ENCODE measurements at places on chromosomes 2 and 18.

GRCh38 chr18:79680100-79680879 is 687 bp downstream of the CTDP1 start:
- peak; percentile 11 for DNase-seq

- no peak for DNase-seq
Observed at GRCh38 chr2:37802899-37803379, 122.1 kb upstream of the RMDN2 start.

GRCh38 chr18:34158881-34159690 is 65.6 kb downstream of the NOL4 start:
- no peak for DNase-seq

DNA sequence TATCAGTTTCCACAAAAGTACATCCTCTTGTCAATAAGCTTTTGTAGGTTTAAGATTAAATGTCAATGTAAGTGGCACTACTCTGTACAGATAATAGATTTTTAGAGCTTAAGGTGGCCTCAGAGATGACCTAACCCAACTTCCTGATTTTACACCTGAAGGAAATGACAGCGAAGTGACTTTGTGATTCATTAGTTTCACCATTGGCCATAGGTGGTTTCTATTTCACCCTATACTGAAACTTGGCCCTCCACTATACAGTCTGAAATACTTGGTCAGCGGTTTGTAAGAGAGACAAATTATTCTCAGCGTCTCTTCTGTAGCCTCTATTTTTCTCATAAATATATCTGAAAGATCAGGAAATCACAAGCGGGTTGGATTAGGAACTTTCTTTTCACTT is 330.4 kb upstream of the FAM98A start:
- DNase-seq, result no peak

- DNase-seq, result no peak
Observed at GRCh38 chr2:149566652-149567051, 20.9 kb downstream of the MMADHC start.

GRCh38 chr2:119486886-119487285 is 37.4 kb downstream of the SCTR start:
- DNase-seq, result no peak

GRCh38 chr2:60312618-60313017 is 240.8 kb downstream of the BCL11A start:
- DNase-seq, result no peak

- DNase-seq, result no peak
Observed at GRCh38 chr2:181822097-181822496, 69.4 kb upstream of the ITPRID2 start.

DNA sequence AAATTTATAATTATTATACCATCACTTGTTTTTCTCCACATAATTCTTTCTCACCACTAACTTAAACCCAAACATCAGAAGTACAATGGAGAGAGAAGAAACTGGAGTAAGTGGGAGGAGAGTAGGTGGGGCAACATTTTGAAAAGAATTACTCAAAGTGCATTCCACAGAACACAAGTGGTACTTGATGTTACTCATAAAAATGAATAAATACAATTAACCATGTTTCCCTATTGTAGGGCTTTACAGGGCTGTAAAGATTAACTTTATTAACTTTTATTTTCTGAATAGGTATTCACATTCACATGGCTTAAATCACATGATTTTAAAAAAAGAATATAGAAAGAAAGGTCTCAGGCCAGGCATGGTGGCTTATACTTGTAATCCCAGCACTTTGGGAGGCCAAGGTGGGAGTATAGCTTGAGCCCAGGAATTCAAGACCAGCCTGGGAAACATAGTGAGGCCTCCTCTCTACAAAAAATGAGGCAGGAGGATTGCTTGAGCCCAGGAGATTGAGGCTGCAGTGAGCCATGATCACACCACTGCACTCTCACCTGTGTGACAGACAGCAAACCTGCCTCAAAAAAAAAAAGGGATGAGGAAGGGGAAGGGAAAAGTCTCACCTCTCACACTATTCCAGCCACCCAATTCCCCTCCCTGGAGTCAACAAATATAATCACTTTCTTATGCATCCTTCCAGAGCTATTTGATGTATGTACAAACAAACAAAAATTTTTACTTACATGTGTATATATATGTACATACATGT is 47.1 kb downstream of the KCNG3 start:
- no peak for DNase-seq

DNA sequence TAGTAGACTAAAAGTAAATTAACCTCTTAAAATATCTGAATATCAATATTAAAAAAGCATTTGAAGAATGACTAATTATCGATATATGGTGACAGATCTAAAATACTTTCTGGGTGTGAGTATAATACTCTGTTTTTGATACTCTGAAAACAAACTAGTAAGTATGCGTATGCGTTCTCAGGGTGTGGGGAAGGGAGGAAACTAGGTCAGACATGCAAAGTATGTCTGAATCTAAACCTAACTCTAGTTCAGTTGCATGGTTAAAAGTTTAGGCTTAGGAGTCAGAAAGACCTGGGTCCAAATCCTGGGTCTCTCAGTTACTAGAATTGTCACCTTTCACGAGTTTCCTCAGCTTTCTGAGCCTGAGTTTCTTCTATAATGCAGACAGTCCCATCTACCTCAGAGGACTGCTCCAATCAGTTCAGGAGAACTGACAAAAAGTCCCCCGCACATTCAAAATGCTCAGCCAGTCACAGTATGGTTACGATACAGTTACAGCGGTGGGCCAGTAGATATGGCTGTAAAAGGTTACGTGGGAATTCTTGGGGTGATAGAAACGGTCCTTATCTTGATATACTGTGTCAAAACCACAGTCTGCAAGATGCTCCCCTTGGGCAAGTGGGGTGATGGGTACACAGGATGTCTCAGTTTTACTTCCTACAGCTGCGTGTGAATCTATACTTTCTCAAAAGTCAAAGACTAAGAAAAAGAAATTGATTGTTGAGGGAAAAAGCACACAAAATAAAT is 29.2 kb downstream of the UNC50 start:
- DNase-seq, result no peak

GRCh38 chr2:168613551-168613950 is 157.5 kb downstream of the CERS6 start:
- DNase-seq, result no peak

- no peak for DNase-seq
Observed at GRCh38 chr18:3605954-3606443, 156.0 kb downstream of the TGIF1 start.

- DNase-seq, result no peak
Observed at GRCh38 chr2:55235724-55236538, 3.4 kb downstream of the RPS27A start.

- DNase-seq, result no peak
Observed at GRCh38 chr2:159484532-159484931, 131.8 kb downstream of the BAZ2B start.

GRCh38 chr2:191979221-191979730 is 132.4 kb upstream of the CAVIN2 start:
- DNase-seq, result no peak

DNA sequence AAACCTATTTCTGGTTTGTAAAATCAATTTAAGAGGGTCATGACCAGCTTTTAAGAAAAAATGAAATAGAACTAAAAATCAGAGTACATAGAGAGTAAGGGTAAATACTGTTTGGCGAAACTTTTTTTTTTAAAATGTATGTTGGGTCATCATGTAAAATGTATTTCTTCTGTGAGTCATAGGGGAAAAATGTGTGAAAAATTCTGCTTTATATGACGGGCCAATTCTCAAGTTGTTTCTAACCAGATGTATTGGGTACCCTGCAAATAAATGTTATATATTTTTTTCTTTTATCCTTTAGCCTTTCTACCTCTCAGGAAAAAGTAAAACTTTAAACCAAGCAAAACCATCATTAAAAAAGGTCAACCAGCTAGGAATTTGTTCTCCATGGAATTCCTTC is 13.9 kb downstream of the AFTPH start:
- no peak for DNase-seq

- no peak for DNase-seq
Observed at GRCh38 chr2:96885432-96886347, 15.8 kb upstream of the SEMA4C start.

- no peak for DNase-seq
Observed at GRCh38 chr18:76357585-76358260, 137.3 kb downstream of the ZNF516 start.

- DNase-seq, result no peak
Observed at GRCh38 chr18:77815666-77816338, 566.2 kb downstream of the GALR1 start.

- no peak for DNase-seq
Observed at GRCh38 chr18:56270671-56271250, 367.6 kb downstream of the TXNL1 start.

DNA sequence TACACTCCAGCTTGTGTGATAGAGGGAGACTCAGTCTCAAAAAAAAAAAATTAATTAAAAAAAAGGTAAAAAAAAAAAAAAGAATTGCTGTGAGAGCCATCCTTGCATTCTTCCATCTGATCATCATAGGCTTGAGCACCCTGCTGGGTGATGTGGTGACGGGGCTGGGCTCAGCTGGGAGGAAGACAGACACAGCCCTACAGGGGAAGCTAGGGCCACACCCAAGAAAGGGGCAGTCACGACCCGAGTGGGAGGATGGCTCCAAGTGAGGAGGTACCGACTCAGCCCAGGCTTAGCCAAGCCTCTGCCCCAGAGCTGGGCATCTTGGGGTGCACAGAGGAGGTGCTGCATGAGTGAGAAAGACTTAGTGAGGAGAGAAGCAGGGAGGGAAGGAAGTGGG is 165.5 kb downstream of the SH3RF3 start:
- no peak for DNase-seq

GRCh38 chr18:48607056-48607984 is 68.5 kb downstream of the CTIF start:
- DNase-seq, result no peak

DNA sequence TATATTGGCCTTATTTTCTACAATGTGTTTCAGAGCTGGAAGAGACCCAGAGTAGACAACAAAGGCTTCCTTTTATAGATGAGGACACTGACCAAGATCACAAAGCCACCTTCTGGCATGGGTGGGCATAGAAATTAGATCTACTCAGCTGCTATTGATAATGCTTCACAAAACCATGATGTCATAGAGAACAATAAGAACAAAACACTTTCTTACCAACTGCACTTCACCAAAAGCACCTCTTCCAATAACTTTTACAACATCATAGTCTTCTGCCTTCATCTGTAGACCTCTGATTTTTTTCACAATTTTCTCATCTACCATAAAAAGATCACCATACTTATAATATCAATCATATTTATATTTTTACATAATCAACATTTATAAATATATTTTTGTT is 58.1 kb downstream of the ROCK2 start:
- DNase-seq, result no peak

GRCh38 chr2:151359768-151360461 is 2.5 kb downstream of the TNFAIP6 start:
- no peak for DNase-seq

GRCh38 chr2:27992787-27993401 is 102.4 kb downstream of the BABAM2 start:
- DNase-seq, result no peak

DNA sequence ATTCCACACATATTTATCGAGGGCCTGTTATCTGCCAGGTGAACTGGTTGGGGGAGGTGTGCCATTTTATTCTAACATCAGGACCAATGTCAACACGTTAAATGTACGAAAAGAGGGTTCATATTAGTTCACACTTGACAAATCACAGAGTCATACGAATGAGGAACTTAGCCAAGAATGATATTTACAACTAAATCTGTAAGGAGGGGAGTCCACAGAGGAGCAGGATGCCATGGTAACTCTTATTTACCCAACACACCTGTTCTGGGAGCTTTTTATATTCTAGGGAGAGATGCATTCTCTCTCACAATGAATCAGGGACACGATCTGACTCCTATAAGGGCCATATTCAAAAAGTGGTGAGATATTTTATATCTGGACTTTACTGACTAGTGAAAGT is 144.1 kb downstream of the CDC42EP3 start:
- no peak for DNase-seq

- DNase-seq, result no peak
Observed at GRCh38 chr2:196330645-196331044, 159.3 kb upstream of the STK17B start.

DNA sequence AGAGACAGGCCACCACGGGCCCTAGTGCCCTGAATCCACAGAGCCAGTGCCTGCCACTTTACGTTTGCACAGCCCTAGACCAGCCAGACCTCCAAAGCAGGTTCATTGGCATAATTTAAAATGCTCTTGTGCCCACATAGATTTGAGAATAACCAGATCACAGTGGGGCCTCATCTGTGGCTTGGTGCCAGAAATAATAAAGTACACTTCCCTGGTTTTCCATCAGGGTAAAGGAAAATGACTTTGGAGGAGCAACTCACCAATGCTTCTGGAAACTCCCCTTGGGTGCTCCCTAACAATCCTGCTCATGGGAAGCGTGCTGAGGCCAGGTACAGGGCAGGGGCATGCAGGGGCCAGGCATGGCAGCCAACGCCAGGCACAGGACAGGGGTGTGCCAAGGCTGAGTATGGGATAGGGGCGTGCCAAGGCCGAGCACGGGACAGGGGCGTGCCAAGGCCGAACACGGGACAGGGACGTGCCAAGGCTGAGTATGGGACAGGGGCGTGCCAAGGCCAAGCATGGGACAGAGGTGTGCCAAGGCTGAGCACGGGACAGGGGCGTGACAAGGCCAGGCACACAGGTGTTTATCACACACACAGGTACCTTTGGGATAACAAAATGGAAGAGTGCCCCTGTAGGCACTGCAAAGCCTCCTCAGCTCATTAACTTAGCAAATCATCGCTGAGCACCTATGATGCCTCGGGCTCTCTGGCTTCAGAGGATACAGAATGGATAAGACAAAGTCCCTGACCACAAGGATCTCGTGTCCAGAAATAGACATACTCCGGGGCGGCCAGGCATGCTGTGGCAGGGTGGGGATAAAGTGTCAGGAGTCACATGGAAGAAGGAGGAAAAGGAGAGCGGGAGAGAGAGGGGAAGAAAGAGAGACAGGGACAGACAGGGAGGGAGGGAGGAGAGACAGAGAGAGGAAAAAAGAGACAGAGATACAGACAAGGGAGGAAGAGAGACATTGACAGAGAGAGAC is 334.7 kb downstream of the EIPR1 start:
- DNase-seq, result no peak

DNA sequence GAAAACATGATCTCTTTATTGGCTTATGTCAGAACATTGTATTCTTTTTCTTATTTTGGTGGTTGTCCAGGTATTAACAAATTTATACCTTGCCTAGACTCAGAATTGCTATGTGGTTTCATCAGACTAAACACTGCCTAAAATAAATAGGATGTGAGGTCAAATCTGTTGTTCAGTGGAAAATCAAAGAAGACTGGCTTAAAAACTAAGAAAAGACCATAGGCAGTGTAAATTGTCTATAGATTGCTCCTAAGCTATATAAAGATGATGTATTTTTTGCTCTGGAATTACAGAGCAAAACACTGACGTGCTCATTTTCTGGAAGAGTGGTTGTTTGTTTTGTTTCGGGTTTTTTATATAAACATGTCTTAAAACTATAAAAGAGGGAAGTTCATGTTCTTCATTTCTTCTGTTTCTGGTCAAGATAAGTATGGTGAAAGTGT is 266.0 kb downstream of the ALPK2 start:
- DNase-seq, result no peak
